ENCODE measurements at places on chromosomes 13 and 19.
A peak's percentile ranks its signal among the peaks of the same experiment; 100 is the strongest.

GRCh38 chr19:42352301-42353259 is 27.1 kb downstream of the MEGF8 start:
- peak; percentile 9 for DNase-seq

GRCh38 chr19:43572171-43572588 is 3.1 kb downstream of the XRCC1 start:
- DNase-seq = peak; percentile 37

DNA sequence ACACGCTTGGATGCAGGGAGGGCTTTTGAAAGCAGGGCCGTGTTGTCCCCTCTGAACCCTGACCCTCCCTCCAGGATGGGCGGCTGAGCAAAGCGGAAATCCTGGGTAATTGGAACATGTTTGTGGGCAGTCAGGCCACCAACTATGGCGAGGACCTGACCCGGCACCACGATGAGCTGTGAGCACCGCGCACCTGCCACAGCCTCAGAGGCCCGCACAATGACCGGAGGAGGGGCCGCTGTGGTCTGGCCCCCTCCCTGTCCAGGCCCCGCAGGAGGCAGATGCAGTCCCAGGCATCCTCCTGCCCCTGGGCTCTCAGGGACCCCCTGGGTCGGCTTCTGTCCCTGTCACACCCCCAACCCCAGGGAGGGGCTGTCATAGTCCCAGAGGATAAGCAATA is 15.2 kb downstream of the RCN3 start:
- DNase-seq = no peak

GRCh38 chr19:16234552-16235445 is 37.1 kb downstream of the AP1M1 start:
- DNase-seq = no peak

GRCh38 chr19:30284885-30285284 is 87.3 kb upstream of the ZNF536 start:
- DNase-seq = no peak

GRCh38 chr19:3586127-3586626 is 899 bp downstream of the GIPC3 start:
- DNase-seq = no peak

GRCh38 chr19:7223429-7223828 is 70.8 kb downstream of the INSR start:
- no peak for DNase-seq

DNA sequence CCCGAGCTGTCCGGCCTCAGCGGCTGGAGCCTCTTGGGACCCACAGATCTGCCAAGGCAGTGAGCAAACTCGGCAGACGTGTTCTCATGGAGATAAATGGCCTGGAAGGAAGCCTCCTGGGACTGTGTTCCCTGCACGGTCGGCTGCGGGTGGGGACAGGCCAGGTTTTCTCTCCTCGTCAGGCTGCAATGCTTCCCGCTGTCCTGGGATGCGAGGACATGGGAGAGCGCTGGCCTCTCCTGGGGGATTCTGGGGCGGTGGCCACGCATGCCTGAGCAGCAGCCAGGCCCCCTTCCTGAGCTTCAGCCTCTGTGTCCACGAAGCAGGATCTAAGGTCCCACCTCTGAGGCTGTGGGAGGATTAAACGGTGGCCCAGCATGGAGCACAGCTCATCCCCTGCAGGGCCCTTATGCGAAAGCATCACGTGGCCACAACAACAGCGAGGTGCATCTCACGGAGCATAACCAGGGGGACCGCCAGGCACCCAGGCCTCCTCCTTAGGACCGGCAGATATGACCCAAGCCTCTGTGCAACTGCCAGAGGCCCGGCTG is 21.2 kb upstream of the C13orf46 start:
- DNase-seq = no peak

GRCh38 chr13:105097521-105097920 is 1437.9 kb downstream of the EFNB2 start:
- DNase-seq = no peak

- DNase-seq = no peak
Measured at GRCh38 chr19:5703819-5704818, 14.0 kb downstream of the RPL36 start.

- DNase-seq = no peak
Measured at GRCh38 chr19:870963-871401, 11.5 kb downstream of the CFD start.

GRCh38 chr19:47633517-47633916 is 24.6 kb downstream of the BICRA start:
- DNase-seq = peak; percentile 33

DNA sequence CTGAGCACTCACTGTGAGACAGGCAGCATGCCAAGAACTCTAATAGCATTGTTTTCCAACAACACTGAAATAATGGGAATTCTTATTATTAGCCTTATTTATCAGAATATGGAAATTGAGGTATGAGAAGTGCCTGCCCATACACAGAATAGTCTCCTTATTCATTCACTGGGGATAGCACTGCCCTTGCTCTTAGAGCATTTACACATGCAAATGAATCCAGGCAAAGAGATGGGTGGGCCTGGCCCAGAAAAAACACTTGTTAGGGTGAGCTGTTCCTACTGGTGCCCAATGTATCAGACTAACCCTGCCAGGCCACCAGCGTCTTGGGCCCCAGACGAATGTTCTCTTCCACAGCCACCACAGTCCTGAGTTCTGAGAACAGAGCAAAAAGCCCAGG is 112.9 kb downstream of the TUBA3C start:
- no peak for DNase-seq

- DNase-seq = no peak
Measured at GRCh38 chr19:44680536-44680935, 9.3 kb downstream of the CEACAM19 start.

DNA sequence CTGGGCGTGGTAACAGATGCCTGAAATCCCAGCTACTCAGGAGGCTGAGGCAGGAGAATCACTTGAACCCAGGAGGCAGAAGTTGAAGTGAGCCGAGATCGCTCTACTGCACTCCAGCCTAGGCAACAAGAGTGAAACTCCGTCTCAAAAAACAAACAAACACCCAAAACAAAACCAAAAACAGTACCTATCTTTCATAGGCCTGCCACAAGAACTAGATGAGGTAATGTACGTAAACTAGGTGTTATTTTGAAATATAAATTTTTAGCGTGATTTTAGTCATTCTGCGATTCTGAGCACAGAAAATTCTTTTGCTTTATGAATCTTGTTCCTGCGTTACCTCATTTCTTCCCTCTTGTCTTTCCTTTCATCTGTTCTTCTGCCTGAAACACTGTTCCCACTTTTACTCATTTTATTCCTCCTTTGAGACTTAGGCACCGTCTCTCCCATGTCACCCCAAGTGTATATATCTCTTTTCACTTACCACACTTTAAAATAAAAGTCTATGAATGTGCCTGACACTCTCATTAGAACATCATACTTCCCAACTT is 238.2 kb upstream of the HTR2A start:
- no peak for DNase-seq
